GOT3 (cell line): ENCODE measurements at places on chromosomes 2 and 18.

GRCh38 chr2:188494906-188495305 lies 203.2 kb downstream of the GULP1 start:
- DNase-seq: no peak

- no peak for DNase-seq
Observed at GRCh38 chr18:69216321-69216720, 184.4 kb upstream of the DOK6 start.

- no peak for DNase-seq
Observed at GRCh38 chr2:68911246-68911645, 40.0 kb upstream of the BMP10 start.

DNA sequence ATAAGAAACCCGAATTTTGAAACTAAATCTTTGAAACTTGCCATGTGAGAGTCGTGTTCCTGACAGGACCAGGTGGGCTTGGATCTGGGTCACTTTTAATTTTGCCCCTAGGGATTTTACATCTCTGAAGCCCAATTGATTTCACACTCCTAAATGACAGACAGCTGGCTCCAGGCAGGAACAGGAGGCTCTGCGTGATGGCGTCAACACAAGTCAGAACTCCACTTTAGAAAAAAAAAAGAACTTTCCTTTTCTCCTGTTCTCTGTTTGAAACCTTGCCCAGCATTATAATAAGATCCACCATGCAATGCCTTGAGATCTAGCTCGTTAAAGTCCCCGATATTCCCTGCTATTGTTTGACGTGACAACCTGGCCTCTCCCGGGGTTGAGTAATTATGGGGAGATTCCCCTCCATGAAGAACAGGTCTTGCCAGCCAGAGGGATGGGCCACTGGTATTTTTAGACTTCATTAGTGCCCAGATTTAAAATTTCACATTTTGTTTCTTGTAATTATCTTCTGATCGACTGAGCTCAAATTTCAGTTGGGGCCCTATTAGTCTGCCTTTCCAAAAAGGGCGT lies 260.3 kb downstream of the KLHL29 start:
- no peak for DNase-seq

DNA sequence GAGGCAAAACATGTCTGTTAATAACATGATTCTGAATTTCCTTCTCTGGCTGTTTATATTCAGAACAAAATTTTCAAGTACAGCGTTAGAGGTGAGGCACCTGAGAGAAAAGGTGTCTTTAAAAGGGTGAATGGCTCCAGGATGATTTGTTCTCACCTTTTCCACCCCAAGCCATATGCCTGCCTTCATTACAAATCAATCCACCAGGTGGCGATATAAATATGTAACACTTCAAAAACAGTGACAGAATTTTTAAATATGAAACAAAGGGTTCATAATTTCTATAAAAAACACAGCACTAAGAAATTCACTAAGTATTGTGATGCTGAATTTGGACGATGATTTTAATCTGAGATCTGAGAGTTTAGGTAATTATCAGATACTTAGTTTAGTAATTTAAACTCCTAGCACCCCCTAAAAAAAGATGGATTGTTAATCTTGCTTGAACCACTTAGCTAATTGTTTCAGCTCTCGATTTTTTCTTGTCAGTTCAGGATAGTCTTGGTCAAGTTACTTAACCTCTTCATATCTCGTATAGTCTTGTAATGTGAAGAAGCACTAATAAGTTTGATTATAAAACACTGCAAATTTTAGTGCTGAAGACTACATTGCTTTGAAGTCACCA lies 528.8 kb downstream of the CPS1 start:
- DNase-seq: no peak

DNA sequence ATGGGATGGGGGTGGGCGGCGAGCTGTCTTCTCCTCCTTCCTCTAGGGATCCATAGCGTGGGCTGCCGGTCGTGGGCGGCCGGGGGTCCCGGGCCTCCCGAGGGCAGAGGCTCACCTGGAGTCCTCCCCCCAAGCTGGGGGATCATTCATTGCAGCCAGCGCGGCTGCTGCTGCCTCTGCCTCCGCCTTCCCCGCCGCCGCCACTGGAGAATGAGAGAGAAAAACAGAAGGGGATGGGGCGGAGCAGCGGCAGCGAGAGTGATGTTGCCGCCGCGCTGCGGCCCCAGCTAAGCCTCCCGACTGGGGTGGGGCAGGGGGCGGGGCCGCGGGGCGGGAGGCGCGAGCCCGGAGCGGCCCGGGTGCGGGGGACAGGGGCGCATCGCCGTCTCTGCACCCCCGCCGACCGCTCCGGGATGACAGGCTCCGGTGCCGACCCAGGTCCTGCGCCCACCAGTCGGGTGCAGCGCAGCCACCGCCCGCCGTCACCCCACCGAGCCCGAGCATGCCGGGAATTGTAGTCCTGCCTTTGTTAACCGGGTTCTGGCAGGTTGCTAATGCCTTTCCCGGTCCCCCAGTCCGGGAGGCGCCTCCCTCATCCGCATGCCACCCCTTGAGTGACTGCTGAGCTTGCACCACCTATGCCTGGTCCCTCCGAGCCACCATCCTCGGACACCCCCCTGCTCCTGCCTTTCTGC lies at the start of gene KIF3C:
Gene KIF3C, minus strand, starts transcription at position 225 of the 695 bp plus-strand sequence. CDS start 580 bp downstream, outside the sequence.
- no peak for DNase-seq

DNA sequence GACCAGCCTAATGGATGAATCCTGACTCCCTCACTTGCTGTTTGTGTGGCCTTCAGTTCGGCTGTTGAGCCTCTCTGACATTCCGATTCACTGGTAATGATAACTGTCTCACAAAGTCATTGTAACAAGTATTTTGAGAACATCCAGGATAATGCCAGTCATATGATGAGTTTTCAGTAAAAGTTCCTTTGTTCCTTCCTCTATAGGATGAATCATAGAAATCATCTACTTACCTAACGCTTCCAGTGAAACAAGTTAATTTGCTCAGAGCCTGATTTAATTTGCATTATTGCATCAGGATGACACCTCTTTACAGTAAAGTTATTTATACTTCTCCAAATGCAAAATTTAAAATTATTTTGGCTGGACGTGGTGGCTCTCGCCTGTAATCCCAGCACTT lies 32.0 kb downstream of the RAB31 start:
- DNase-seq: no peak

- no peak for DNase-seq
Observed at GRCh38 chr2:156164091-156164720, 168.3 kb downstream of the NR4A2 start.

DNA sequence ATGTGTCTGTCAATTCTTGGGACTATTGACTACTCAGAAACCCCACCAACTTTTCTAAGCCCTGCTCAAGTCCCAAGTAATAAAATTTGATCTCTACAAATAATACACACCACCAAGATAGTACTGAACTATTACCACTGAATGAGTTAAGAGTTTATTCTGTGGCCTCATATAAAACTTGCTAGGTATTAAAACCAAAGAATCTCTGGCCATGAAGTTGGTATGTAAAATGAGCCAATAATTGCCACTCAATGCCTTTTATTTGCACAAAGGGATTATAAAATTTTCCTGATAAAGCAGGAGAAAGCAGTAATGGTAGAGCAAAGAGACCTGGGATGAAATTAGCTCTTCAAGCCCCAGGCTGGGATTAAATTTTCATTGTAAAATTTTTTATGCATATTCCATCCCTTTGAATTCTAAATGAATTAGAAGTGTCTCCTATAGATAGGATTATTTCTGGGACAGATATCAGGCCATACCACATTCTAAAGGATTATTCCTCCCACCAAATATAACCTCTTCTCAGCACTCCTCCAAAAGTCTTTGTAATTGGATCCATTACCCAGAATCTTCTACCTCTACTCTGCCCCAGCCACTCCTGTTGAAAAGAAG lies 450.5 kb upstream of the ACVR2A start:
- no peak for DNase-seq
